ENCODE measurements at places on chromosomes 11 and 22. TPM values are rescaled to one million over a fixed set of nuclear protein-coding genes. Genes with fewer than 3 reads are reported as not detected.

The MUC6 gene
- 132 TPM for total RNA-seq

The QSER1 gene
- 51.3 TPM for total RNA-seq

The IGLL1 gene
- total RNA-seq: not detected

The RAB36 gene
- 0.58 TPM for total RNA-seq

The CREB3L1 gene
- 21.0 TPM for total RNA-seq

The PAMR1 gene
- 26.8 TPM for total RNA-seq

The KREMEN1 gene
- total RNA-seq: 13.2 TPM

The OR10A2 gene
- not detected for total RNA-seq

The C11orf97 gene
- not detected for total RNA-seq

The C11orf91 gene
- total RNA-seq: not detected

The SCGB2A2 gene
- not detected for total RNA-seq

The RTN4R gene
- 1.7 TPM for total RNA-seq

The INPPL1 gene
- total RNA-seq: 40.2 TPM
